ENCODE measurements at places on chromosomes 6 and 20.

DNA sequence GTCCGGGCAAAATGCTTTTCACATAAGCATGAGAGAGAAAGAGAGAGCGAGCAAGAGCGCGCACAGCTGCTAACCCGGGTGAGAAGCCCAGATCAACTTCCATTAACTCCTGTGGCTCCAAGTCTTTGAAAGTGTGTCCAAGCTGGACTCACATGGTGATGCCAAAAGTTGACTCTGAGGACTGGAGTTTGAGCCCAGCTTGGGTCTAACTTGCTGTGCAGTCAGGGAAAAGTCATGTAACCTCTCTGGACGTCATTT is 357.2 kb upstream of the SULF2 start:
- peak; percentile 58 for DNase-seq

GRCh38 chr6:157656437-157656997 is 166.5 kb upstream of the SNX9 start:
- peak; percentile 94 for DNase-seq

- DNase-seq: peak; percentile 44
These were observed 285.4 kb downstream of the THBS2 start for GRCh38 chr6:168968228-168968627.

GRCh38 chr6:3510617-3511016 is 53.8 kb upstream of the SLC22A23 start:
- DNase-seq: peak; percentile 72

- DNase-seq: no peak
These were observed 9.4 kb upstream of the NANP start for GRCh38 chr20:25632940-25633790.

DNA sequence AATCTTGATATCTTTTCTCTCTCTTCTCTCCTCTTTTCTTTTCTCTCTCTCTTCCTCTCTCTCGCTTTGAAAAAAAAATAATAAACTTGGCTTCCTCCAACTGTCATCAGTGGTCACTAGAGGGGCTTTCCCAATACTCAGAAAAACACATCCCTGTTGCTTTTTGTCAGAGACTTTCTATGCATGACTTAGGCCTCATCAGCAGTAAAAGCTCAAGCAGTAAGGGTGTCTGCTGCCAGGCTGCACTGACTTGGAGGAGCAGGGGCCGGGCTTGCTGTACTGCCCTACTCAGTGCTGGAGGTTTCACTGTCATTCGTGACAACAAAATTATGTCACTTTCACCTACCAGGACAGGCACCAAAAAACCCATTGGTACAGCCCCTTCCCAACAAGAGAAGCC is 272.0 kb downstream of the ADGB start:
- DNase-seq: no peak

DNA sequence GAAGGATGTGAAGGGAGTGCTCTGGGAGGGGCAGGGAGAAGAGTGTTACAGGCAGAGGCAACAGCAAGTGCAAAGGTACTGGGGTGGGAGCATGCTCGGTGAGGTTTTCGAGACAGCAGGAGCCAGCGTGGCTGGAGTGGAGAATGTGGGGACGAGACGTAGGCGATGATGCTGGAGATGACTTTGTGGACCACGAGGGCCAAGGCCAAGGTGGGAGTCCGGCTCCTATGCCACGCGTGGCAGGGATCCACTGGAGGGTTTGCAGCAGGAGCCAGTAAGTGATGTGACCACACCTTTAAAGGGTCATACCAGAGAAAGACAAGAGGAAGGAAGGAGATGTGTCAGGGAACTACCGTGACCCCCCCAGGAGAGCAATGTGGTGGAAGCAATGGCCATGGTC is 7.3 kb downstream of the PTGIS start:
- no peak for DNase-seq

GRCh38 chr6:139590206-139590605 is 215.8 kb upstream of the CITED2 start:
- no peak for DNase-seq

DNA sequence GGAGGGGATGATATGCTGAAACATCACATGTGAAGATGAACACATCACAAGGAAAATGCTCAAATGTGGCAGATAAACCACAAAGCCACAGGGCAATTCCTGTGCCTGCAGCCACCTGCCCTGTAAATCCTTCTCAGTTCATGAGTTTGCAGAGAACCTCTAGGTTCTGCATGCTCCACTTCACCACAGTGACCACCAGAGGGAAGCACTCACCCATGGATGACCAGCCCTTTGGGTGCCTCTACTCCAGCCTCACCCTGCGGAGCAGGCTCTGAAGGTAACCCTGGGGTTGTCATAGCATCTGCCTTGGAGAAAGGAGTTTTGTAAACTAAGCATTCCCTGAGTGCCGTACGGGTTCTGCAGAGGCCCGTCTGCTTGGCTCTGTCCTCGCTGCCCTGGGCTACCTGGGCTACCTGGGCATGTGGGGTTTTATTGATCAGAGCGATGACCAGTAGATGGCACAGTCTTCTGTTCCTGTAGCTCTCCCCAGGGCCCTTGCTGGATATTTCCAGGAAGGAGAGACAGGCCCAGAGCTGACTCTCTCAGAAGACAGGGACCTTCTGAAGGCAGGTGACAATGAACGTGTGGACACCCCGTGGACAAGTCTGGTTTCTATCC is 31.7 kb upstream of the CST1 start:
- peak; percentile 19 for DNase-seq

DNA sequence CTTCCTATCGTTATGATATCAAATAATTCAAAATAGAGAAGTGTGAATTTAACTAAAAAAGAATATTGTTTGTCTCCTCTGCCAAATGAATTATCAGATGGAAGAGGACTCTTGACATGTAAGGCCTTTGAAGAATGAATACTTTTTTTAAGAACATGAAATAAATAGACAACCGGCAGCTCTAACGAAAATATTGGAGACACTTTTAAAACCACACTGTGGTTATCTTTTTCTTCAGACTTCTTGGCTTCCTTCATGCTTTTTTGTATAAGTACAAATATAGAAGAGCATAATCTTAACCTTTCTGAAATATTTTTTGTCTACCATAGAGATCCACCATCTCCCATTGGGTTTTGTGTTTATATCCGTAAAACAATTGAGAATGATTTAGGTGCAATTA is 115.2 kb upstream of the SCGN start:
- DNase-seq: no peak

- DNase-seq: no peak
These were observed 71.6 kb downstream of the NFATC2 start for GRCh38 chr20:51470907-51471411.

DNA sequence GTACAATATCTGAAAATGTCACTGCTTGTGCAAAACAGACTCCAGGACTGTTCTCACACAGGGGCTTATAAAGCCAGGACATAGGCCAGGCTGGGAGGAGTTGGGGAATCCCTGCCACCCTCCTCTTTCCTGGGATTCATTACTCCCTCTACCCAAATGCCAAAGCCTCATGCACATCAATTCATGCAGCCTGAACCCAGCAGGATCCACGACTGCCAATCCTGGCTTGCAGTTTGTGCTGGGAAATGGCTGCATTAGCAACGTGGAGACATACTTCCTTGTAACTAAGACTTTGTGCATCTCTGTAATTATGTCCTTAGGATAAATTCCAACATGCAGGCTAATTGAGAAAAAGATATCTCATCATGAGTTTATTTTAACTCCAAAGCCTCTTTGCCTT is 143.8 kb downstream of the SYCP2 start:
- no peak for DNase-seq

- peak; percentile 31 for DNase-seq
These were observed at the start of gene FAM162B for GRCh38 chr6:116764961-116765841. Gene FAM162B, minus strand, starts transcription at chr6:116765719. Its CDS starts 143 bp downstream, at chr6:116765576.

GRCh38 chr6:36838896-36839748 is at the start of gene CPNE5:
Gene CPNE5, minus strand, starts transcription at chr6:36839444. Its CDS starts 67 bp downstream, at chr6:36839377.
- DNase-seq: peak; percentile 24

DNA sequence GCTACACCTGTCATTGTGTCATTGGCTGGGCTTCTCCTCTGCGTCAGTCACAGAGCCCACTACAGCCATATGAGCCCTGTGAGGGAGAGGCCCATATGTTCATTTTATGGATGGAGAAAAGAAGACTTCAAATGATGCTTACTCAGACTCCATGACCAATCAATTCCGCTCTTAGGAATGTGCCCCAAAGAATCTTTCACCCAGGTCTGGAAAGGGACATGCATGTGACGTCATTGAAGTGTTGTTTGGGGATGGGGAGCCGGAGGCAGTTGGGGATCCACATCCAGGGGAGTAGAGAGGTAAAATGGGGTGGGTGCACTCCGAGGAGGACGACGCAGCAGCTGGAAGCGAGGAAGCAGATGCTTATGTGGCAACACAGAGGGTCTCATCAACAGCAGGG is 9.6 kb upstream of the C6orf132 start:
- peak; percentile 34 for DNase-seq

DNA sequence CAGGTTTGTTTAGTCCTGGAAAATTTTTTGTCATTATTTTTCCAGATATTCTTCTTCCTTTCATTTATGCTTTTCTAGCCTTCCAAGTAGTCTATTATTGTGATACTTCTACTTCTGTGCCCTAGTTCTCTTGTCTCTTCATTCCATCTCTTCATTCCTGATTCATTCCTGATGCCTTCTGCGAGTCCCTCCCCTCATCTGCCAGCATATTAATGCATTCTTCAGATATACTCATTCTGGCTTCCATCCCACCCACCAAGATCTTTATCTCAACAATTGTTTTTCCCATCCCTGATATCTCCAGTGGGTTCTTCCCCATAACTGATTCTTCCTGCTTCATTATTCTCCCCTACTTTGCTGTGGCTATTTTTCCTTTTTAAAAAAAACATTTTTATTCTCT is 35.2 kb downstream of the ALDH5A1 start:
- DNase-seq: no peak

GRCh38 chr20:51439160-51439689 is 103.3 kb downstream of the NFATC2 start:
- no peak for DNase-seq

DNA sequence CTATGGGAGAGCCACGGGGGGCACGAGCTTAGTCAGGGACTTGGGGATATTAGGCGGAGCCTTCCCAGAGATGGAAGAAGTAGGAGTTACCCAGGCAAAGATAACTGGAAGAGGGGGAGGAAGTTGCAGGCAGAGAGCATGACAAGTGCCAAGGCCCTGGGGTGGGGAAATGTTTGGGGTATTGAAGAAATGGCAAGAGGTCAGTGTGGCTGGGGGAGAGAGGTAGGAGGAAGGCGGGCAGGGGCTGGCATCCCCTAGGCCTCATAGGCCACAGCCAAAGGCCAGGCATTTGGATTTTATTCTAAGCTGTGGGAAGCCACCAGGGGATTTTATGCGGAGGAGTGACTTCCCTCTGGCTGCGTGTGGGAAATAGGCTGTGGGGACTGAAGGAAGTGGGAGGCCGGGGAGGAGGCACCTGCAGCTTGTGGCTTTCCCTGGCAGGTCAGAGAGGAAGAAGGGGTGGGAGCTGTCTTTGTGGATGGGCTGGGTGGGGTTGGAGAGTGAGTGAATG is 22.7 kb downstream of the SNAI1 start:
- no peak for DNase-seq

DNA sequence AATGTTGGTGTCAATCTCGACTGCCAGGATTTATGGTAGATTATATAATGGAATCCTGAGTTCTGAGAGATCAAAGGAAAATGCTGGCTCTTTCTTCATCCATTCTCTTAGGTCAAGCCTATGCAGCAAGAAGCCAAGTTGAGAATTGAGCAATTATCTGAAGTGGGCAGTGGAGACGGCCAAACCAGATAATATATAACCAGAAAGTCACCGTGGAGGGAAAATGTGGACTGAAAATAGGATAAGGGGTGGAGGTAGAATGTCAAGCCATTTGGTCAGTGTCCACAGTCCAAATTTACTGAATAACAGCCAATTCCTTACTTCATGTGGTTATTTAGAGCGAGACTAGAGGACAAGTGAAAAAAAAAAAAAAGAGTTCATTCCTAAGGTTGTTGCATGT is 107.8 kb upstream of the ESR1 start:
- DNase-seq: no peak

DNA sequence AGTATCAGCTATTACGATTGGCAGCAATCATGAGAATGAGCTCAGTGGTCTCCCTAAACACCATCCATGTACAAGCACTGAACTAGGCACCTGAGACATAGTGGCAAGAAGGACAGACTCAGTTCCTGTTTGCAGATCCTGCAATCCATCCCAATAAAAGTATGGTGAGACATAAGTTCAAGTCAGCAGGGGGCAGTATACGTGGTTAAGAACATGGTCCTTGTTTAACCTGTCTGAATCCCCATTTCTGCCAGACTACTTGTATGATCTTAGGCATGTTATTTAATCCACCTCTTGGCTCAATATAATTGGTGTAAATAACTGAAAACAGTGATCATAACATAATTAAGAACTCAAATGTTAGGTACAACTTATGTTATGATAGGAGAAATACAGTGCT is 33.2 kb upstream of the PNISR start:
- peak; percentile 45 for DNase-seq

GRCh38 chr20:39851459-39851858 is 837.6 kb downstream of the MAFB start:
- no peak for DNase-seq

DNA sequence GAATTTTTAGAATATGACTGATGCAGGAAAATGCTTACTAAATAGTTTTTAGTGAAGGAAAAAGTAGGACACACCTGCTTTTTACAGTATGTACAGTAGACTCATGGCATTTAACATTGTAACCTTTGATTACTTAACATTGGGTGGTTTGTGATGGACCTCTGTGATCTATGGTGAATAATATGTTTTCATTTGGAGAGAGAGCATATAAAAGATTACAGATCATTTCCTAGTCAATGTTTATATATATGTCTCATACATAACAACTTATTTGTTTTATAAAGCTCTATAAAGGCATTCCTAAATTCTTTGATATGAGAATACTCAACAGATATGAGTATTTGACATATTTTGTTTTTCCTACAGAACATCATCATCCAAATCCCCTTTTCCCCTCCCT is 129.3 kb upstream of the PDE7B start:
- no peak for DNase-seq
